ENCODE measurements at places on chromosomes 7 and 10.

GRCh38 chr10:46308113-46308415, 21.3 kb downstream of the ANTXRL start:
- H3K4me1 ChIP-seq = no peaks in the 10 kb centered on the region
- H3K4me3 ChIP-seq = no peak overlapping the region
- H3K27me3 ChIP-seq = peaks cover 16% of the 10 kb centered on the region
- no peaks in the 10 kb centered on the region for H3K36me3 ChIP-seq

GRCh38 chr10:80719935-80720334, 182.2 kb downstream of the SH2D4B start:
- no peaks in the 10 kb centered on the region for H3K4me1 ChIP-seq
- H3K4me3 ChIP-seq = no peak overlapping the region
- H3K27me3 ChIP-seq = no peaks in the 10 kb centered on the region
- DNase-seq = no peak
- H3K27ac ChIP-seq = no peak overlapping the region
- H3K36me3 ChIP-seq = no peaks in the 10 kb centered on the region

- no peaks in the 10 kb centered on the region for H3K27me3 ChIP-seq
- no peak overlapping the region for H3K27ac ChIP-seq
- no peak for DNase-seq
- H3K4me1 ChIP-seq = no peaks in the 10 kb centered on the region
Measured at GRCh38 chr7:89312551-89312950, 517.0 kb upstream of the TEX47 start.

GRCh38 chr7:139043823-139044812, 8.3 kb upstream of the ZC3HAV1L start:
- H3K36me3 ChIP-seq = peaks cover 50% of the 10 kb centered on the region
- H3K27ac ChIP-seq = peak overlapping the region; percentile 90
- peak overlapping the region; percentile 66 for H3K4me3 ChIP-seq
- peak; percentile 52 for DNase-seq
- H3K4me1 ChIP-seq = peaks cover 48% of the 10 kb centered on the region

- H3K36me3 ChIP-seq = no peaks in the 10 kb centered on the region
- no peaks in the 10 kb centered on the region for H3K4me1 ChIP-seq
- H3K27ac ChIP-seq = no peak overlapping the region
Measured at GRCh38 chr10:42959833-42960232, 117.0 kb upstream of the RET start.
